Smooth muscle cell of the coronary artery (primary cell): ENCODE measurements at places on chromosomes 7 and 10. TPM values are rescaled to one million over a fixed set of nuclear protein-coding genes. Genes with fewer than 3 reads are reported as not detected.

Gene TMEM270
- not detected in 2 replicates for total RNA-seq

Gene ECHS1
- total RNA-seq = 30.3 and 69.2 TPM in 2 replicates

Gene P4HA1
- 206 and 253 TPM in 2 replicates for total RNA-seq

Gene ABCA13
- total RNA-seq = under 0.01 and 0.08 TPM in 2 replicates

Gene SLC18A2
- total RNA-seq = under 0.01 TPM in 1 of 2 replicates, not detected in the other

Gene GPNMB
- 45.9 and 507 TPM in 2 replicates for total RNA-seq

Gene WEE2
- not detected in 2 replicates for total RNA-seq

Gene NPSR1
- total RNA-seq = not detected in 2 replicates

Gene COL13A1
- total RNA-seq = 4.0 and 34.8 TPM in 2 replicates

Gene CPA1
- total RNA-seq = 0.15 and 0.35 TPM in 2 replicates

Gene ASB10
- total RNA-seq = not detected in 2 replicates

Gene OGDHL
- 0.12 and 2.0 TPM in 2 replicates for total RNA-seq

Gene OR2A42
- total RNA-seq = under 0.01 TPM in 1 of 2 replicates, not detected in the other

Gene WDFY4
- total RNA-seq = not detected in 2 replicates

Gene INA
- total RNA-seq = 0.30 and 0.35 TPM in 2 replicates
